ENCODE measurements at places on chromosomes 3 and 15.

GRCh38 chr15:91861223-91861622 is 7.7 kb downstream of the SLCO3A1 start:
- DNase-seq: no peak

DNA sequence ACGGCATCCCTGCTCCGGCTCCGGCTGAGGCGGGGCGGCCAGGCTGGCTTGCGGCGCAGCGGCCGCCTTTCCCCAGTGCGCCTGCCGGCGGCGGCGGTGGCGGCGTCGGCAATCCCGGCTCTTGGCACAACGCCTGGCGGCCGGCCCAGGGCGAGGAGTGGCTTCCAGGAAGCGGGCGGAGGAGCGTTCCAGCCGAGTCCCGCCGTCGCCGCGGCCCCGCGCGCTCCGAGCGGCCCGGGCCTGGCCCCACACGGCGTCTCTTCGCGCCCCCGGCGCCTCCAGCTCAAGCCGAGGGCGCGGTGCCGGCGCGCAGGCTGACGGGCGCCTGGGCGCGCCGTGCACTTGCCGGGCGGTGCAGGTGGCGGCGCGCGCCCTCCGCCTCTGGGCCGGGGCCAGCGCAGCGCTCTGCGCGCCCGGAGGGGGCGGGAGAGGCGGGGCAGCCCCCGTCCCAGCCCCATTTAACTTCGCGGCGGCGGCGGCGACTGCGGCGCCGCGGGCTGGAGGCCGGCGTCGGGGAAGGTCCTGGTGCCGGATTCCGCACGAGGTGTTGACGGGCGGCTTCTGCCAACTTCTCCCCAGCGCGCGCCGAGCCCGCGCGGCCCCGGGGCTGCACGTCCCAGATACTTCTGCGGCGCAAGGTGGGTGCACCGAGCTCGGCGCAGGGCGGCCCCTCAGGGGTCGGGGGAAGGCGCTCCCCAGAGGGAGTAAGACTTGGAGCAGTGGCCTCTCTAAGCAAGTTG is at the start of gene ADAMTSL3:
ADAMTSL3 (plus strand) TSS at position 485 of the 740 bp plus-strand sequence. CDS start 1,639 bp downstream, outside the sequence.
- no peak for DNase-seq

DNA sequence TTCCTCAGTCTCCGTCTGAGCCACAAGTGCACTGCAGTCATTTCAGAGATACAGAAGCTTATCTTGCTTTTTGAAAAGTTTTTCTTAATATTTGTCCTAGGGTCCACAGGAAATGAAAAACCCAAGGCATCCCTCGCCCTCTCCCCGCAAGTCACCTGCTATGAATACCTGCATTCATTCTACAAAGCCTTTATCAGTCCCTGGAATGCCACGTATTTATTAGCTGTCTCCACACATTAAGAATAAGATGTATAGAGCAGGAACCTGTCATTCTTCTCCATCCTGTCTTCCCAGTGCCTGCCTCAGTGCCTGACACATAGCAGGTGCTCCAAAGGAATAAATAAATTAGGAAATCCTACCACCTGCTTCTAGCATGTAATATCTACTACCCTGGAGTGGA is 73.3 kb upstream of the ICE2 start:
- no peak for DNase-seq

DNA sequence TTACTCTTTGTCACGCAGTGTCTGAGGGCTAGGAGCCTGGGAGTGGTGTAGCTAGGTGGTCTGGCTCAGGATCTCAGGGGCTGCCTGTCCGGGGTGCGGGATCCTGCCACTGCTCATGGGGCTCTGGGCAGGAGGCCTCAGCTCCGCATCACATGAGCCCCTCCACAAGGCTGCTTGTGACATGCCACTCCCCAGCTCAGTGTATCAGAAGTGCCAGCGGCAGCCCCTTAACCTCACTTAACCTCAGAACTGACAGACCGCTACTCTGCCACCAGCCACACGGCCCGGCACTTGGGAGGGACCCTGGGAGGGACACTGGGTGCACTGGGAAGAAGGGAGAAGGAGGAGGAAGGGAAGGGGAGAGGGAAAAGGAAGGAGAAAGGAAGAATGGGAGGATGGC is 87.9 kb downstream of the FBLN2 start:
- no peak for DNase-seq

DNA sequence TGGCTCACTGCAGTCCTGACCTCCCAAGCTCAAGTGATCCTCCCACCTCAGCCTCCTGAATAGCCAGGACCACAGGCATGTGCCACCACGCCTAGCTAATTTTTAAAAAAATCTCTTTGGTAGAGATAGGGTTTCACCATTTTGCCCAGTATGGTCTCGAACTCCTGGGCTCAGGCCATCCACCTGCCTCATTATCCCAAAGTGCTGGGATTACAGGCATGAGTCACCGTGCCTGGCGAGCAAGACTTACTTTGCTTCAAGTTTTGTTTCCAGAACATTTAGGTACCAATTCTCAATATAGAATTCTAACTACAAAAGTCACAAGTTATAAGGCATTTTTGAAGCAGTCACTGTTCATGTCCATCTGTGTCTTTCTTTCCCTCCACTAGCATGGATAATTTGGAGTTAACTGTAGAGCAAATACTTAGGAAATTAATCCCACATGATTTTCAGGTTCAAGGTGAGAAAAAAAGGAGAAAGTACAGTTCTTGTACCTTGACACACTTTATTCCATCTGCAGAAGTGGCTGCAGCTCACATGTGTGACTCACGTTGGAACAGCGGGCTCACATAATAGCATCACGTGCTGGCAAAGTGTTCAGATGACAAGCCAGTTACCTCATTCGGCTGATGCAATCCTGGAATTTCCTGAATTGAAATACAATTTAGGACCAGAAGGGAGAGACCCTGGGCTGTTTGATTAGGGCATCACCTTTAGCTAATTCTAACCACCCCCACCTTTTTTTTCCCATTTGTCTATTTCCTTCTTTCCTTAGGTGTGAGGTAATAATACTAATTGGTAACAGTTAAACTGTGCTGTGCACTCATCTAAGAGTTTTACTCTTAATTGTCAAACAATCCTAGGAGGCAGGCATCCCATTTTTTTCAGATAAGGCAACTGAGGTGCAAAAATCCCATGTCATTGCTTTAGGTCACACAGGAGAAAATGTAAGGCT is 46.9 kb upstream of the NEDD4 start:
- DNase-seq: no peak

GRCh38 chr3:34377961-34378360 is 579.5 kb downstream of the PDCD6IP start:
- no peak for DNase-seq

GRCh38 chr15:73305331-73306211 is 63.2 kb downstream of the HCN4 start:
- no peak for DNase-seq

GRCh38 chr3:37693511-37694283 is 168.0 kb upstream of the CTDSPL start:
- DNase-seq: no peak

DNA sequence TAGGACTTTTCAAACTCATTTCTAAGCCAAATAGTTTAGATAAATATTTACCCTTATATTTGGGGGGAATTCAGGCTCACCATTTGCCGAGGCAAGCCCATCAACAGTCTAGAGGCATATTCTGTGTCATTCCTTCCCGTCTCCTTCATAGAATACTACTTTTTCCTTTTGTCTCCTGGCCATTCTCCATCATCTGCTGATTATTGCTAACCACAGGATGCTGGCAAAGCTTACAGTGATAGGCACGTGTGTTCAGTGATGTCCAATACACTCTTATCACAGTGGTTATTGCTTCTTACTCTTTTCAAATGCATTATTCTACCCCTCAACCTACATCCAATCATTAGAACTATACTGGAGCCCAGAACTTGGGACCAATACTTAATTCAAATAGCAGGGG is 130.6 kb upstream of the ZBED2 start:
- DNase-seq: no peak

DNA sequence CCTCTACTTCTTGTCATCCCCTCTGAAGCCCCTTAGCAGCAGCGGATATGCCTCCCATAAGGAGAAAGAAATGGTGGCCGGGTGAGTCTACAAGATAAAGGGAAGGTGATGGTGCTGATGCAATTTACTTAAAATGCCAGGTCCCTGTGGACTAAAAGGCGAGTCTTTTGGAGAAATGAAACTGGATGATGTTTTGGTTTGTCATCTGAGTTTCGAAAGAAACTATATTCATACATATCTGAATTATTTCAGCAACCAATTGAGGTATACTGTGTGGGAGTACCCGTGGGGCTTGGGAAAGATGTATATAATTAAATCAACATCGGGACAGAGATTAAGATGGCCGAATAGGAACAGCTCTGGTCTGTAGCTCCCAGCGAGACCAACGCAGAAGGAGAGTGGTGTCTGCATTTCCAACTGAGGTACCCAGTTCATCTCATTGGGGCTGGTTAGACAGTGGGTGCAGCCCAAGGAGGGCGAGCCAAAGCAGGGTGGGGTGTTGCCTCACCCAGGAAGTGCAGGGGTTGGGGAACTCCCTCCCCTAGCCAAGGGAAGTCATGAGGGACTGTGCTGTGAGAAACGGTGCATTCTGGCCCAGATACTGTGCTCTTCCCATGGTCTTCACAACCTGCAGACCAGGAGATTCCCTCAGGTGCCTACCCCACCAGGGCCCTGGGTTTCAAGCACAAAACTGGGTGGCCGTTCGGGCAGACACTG is 210.6 kb upstream of the CHRM5 start:
- no peak for DNase-seq

GRCh38 chr3:111729087-111729846 is 129.8 kb upstream of the PHLDB2 start:
- no peak for DNase-seq

GRCh38 chr3:48555231-48555948 is 1.2 kb downstream of the PFKFB4 start:
- DNase-seq: no peak

- DNase-seq: no peak
Observed at GRCh38 chr15:38672814-38673670, 108.4 kb upstream of the RASGRP1 start.

DNA sequence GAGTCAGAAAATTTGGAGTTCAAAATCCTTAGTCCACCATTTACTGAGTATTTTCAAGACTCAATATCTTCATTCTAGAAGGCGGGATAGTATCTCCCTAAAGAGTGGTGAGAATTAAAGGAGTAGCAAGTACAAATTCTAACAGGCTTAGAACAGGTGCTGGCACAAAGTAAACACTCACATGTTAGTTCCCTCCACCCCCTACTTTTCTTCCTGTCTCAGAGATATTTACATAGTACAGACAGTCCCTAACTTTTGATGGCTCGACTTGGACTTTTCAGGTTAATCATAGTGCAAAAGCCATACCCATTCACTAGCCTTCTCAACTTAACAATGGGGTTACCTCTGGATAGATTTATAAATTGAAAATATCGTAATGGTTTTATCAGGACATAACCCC is 476.2 kb upstream of the RASGRP1 start:
- DNase-seq: no peak

DNA sequence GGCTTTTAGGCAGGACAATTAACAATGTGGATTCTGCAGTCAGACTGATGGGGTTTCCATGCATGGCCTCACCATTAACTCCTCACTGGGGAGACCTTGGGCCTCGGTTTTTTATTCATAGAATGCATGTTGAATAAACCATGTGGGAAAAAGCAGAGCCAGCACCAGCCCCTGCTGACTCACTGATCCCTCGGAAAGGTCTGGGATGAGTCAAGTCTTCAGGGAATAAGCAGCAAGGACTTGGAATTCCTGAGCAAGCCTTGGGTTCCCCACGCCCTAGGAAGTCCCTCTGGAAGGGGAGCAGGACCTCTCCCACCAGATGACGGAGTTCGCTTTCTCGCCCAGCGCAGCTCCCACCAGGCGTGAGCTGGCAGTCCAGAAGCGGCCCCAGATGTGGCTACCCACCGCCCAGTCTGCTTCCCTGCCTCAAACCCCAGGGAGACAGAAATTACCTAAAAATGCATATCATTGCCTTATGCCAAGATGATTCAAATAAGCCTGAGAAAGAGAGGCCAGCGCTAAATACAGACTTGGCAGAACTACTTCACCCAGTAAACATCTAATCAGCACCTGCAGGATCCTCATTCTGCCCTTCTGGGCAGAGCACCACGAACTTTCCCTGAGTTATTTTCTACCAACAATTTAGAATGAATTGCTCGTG is 45.4 kb downstream of the BTD start:
- no peak for DNase-seq

DNA sequence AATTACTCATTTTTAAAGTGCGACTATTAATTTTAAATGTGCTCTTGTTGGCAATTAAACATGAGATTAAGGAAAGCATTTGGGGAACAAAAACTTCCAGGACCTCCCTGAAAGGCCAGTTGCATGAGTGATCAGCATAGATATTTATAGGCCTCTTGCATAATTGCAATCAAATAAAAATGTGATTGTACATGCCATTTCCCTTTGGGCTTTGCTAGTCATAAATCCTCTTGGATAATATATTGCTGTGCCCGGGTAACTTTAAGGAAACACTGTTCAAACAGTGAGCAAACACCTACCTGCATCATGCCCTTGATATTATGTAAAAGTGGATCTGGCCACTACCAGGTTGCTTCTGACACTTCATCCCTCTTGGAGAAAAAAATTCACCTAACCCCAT is 239.1 kb downstream of the MCTP2 start:
- no peak for DNase-seq

DNA sequence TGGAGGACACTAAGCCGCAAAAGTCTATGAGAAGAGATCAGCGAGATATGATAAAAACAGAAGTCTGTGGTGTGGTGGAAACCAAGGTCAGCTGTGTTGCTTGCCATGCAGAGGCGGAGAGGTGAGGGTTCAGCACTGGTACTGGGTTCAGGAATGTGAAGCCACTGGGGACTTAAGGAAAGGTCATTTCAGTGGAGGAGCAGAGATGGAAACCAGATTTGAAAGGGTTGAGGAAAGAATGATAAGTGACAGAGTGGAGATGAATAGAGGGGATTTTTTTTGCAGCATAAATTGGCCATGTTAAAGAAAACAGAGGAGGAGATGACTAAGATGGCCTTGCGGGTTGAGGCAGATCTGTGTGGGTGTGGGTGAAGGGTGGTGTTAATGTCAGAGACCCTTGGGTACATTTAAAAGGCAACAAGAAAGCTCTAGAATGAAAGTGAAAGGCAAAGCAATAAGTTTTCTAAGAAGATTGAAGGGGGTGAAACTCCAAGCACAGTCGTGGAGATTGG is 265.5 kb downstream of the ADAMTSL3 start:
- no peak for DNase-seq

DNA sequence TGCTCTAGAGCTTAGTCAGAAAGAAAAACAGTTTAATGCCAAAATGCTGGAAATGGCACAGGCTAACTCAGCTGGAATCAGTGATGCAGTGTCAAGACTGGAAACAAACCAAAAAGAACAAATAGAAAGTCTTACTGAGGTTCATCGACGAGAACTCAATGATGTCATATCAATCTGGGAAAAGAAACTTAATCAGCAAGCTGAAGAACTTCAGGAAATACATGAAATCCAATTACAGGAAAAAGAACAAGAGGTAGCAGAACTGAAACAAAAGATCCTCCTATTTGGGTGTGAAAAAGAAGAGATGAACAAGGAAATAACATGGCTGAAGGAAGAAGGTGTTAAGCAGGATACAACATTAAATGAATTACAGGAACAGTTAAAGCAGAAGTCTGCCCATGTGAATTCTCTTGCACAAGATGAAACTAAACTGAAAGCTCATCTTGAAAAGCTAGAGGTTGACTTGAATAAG is 150.5 kb upstream of the LRRFIP2 start:
- no peak for DNase-seq

DNA sequence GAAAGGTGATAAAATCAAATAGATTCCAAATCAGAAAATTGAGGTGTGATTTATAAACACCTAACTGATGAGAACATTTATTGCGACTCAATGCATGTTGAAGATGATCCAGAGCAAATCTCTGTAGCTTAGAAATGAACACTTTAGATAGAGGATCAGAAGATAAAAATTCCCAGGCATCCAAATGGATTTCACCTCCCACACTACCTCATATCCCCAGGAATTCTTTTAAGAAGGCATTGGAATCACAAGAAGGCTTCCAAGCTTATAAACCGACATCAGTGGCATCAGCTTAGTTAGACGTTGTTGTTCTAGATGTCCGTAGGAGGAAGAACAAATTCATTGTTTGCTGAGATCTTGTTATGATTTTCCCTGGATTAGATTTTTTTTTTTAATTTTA is 154.4 kb downstream of the EBLN2 start:
- no peak for DNase-seq
